SK-N-SH (cell line): ENCODE measurements at places on chromosomes 6 and 20.

GRCh38 chr6:140379919-140380318 lies 1005.5 kb upstream of the CITED2 start:
- DNase-seq = no peak

DNA sequence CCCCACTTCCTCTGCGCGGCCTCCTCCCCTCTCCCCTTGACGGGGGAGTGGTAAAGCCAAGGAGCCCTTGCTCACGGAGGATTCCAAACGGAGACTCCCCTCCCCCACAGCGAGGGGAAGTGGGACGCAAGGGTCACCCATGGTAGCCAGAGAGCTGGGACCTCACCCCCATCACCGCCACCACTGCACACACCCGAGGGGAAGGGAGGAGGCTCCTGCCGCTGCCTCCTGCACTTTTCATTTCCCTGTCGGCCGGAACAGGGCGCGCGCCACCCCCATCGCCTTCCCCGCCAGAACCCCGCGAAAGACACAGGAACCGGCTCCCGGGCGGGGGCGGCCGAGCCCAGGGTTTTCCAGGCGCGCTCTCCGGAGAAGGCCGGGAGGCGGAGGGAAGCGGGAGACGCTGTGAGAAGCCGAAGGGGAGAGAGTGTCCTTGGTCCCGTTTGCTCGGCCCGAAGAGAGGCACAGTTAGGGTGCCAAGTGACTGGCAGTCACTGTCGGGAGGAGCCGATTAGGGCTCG lies 789 bp downstream of the CCND3 start:
- DNase-seq = peak; percentile 67

DNA sequence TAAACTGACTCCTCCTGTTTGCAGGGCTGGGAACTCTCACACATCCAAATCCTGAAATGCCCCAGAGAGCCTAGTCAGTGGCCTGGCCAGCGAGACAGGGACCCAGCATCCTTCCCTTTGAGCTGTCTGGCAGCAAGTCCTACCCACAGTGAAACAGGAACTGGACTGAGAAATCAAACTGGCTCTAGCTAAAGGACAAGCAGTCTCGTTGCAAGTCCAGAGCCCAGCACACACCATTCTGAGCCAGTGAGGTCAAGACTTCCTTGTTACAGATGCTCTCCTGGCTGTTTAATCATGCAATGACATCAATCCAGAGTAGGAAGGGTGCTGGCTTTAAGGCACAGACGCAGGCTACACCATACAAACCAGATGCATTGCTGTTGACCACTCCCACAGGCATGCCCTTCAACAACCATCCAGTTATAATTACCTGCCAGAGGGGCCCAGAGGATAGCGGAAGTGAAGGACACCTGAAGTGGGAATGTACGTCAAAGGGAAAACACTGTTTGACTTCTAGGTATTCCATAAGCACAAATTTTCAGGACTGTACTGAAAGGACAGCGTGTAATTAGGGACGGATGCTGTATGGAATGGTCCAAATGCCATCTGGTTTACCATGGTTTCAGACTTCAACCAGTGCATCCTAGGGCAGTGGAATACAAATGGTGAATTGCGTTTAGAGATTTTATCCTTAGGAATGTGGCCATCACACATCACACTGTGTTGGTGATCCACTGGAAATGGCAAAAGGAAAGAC lies 114.4 kb downstream of the SLC23A2 start:
- DNase-seq = peak; percentile 35

DNA sequence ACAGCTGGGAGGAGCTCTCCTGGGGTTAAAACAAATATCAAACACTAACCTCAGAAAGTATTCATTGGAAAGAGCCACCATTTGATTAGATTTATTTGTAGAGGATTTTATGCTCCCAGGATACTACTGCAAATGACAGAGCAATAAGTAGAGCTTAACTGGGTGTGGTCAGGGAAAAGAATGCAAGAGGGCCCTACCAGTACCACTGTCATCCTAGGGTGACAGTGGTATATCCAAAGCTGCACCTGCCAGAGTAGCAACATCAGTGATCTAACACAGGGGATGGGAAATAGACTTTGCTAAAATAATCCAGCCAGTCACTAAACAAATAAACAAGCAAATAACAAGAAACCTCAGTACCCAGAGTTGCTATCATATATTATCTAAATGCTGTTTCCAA lies 29.7 kb downstream of the ERGIC3 start:
- DNase-seq = no peak

DNA sequence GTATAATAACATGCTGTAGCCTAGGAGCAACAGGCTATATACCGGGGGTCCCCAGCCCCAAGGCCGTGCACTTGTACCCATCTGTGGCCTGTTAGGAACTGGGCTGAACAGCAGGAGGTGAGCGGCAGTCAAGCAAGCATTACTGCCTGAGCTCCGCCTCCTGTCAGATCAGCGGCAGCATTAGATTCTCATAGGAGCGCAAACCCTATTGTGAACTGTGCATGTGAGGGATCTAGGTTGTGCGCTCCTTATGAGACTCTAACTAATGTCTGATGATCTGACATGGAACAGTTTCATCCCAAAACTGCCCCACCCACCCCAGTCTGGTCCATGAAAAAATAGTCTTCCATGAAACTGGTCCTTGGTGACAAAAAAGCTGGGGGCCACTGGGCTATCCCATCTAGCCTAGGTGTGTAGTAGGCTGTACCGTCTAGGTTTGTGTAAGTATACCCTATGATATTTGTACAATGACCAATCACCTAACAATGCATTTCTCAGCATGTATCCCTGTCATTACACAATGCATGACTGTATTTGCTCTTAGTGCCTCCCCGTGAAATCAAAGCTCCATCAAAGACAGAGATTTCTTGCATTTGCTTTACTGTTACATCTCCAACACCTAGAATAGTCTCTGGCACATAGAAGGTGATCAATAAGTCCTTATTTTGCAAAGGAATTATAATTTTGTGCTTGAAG lies 30.8 kb downstream of the NHSL1 start:
- no peak for DNase-seq

GRCh38 chr20:51959066-51959542 lies 156.8 kb upstream of the SALL4 start:
- no peak for DNase-seq

DNA sequence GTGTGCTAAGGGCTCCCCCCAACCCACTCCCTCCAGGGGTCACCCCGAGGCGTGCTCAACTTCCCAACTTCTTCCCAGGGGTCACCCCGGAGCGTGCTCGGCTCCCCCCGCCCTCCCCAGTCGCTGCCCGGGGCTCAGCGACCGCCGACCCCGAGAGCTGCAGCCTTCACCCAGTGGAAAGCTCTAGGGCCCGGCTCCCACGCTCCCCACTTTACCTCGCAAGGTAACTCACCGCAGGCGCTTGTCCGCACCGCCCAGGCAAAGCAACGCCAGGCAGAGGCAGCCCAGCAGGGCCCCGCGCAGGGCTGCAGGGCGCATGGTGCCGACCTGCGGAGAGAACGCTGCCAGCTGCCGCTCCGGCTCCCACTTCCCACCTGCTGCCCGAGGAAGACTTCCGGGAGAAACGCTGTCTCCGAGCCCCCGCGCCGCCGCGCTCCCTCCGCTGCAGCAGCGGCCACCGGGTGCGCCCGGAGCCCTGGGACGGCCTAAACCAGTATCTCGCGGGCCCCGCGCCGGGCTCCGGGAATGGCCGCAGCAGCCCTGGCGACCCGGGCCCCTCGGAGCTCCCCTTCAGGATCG lies 396 bp downstream of the RNASET2 start:
- DNase-seq = no peak

- no peak for DNase-seq
These were observed 29.3 kb upstream of the B4GALT5 start for GRCh38 chr20:49742948-49743347.

DNA sequence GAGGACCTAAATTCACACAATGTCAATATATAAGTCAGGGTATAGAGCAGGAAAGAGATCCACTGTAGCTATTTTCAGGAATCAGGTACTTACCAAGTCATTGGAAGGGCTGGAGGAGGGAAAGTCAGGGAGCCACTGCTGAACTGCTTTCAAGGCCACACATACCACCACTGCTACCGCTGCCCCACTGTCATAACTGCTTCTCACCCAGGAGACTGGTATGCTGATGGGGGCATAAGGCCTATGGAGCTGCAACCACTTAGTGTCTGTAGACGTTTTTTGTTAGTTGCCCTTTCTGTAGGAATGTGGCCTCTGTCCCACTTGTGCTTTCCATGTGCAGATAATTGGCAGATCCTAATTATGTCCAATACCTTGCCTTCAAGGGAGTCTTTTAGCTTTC lies 5.4 kb downstream of the SMAP1 start:
- DNase-seq = no peak

DNA sequence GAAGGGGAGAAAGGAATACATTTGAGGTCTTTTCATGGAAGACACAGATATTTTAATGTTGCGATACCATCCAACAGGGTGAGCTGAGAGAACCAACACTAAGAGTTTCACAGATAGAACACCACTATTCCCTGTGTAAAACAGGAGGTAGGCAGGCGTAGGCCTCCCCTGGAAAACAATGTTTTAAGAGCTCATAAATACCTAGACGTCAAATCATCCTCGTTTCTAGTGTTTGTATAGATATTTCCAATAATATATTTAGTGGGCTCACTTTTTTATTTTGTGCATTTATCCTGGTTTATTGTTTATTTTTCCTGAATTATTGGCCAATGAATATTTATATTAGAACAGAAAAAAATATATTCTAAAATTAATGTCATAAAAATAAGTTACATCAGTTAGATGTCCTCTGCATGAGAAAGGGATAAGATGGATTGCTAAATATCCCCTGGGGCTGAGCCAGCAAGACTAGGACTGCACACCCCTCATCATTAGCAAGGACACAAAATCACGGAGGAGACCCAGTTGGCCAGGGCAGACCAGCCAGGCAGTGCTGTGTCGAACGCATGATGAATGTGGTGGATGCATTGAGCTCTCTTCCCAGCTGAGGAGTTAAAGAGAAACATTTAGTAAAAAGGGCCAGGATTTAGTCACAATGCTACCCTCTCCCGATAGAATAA lies 380.5 kb downstream of the C6orf118 start:
- no peak for DNase-seq
